Common myeloid progenitor, CD34-positive (primary cell): ENCODE measurements at places on chromosomes 12 and 14.

- no peak for DNase-seq
These were observed 10.1 kb upstream of the TBX5 start for GRCh38 chr12:114416028-114416427.

GRCh38 chr12:52155048-52155868 is 36.6 kb downstream of the KRT80 start:
- DNase-seq: peak; percentile 48

DNA sequence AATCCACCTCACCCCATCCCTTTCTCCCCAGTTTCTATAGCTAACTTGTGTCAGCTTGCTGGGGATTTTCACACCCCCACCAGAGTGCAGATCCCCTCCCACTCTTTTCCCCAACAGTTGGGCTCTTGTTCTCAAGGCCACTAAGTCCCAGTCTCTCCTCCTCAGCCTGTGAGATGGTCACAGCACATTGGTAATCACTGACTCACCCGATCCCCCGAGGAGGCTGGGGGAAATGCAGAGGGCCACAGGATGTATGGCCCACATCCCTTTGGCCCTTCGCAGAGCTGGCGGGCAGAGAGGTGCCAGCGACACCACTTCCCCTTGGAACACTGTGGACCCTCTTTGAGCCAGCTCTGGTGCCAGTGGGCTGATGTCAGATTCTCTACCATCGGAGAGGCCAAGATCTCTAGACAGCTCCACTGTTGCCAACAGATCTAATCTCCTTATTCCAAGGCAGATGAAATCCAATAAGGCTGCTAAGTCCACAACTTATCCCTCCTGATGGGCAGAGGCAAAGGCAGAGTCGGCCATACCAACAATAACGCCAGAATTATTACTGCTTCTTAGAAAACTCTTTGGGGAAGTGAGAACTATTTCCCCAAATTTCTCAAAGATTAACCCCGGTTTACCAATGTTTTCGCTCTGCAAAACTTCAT is 1.6 kb downstream of the FMNL3 start:
- peak; percentile 50 for DNase-seq

GRCh38 chr12:125262851-125263250 is 197.6 kb downstream of the AACS start:
- no peak for DNase-seq

GRCh38 chr14:65866448-65866847 is 453.9 kb downstream of the FUT8 start:
- no peak for DNase-seq

DNA sequence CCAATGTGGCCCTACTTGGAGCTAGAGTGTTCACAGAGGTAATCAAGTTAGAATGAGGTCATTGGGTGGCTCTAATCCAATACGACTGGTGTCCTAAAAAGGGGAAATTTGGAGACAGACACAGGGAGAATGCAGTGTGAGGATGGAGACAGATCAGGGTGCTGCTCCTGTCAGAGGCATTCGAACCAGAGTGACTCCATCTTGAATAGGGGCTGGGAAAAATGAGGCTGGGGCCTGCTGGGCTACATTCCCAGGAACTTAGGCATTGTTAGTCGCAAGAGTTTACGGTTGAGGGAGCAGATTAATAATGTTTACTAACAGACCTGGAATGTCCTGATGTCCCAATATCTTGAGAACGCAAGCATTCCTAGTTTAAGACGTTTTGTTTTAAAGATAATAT is 20.2 kb downstream of the TNFAIP2 start:
- no peak for DNase-seq

- DNase-seq: no peak
These were observed 252.9 kb upstream of the KRR1 start for GRCh38 chr12:75764091-75764841.

- DNase-seq: no peak
These were observed 178.6 kb downstream of the PRKCH start for GRCh38 chr14:61499991-61500390.

DNA sequence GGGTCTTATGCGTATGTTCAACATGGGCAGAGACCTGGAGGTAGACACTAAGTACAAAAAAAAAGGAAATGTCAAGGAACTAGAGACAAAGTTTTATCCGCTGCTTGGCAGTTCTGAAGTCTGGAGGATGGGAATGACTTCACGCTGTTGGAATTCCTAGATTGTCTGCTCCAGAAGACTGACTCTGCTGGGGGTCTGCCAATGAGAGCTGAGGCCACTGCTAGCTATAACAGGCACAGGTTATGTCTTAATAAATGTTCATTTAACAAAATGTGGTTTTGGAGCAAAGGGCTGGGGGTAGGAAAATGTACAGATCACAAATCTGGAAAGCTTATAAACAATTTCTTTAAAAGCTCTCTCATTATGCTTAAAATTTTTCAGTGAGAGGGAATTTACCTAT is 5.9 kb downstream of the RNASE8 start:
- no peak for DNase-seq

GRCh38 chr12:132765361-132765760 is 3.7 kb upstream of the ANKLE2 start:
- DNase-seq: peak; percentile 72
